HS-27A (cell line): ENCODE measurements at places on chromosomes 11 and 22.

DNA sequence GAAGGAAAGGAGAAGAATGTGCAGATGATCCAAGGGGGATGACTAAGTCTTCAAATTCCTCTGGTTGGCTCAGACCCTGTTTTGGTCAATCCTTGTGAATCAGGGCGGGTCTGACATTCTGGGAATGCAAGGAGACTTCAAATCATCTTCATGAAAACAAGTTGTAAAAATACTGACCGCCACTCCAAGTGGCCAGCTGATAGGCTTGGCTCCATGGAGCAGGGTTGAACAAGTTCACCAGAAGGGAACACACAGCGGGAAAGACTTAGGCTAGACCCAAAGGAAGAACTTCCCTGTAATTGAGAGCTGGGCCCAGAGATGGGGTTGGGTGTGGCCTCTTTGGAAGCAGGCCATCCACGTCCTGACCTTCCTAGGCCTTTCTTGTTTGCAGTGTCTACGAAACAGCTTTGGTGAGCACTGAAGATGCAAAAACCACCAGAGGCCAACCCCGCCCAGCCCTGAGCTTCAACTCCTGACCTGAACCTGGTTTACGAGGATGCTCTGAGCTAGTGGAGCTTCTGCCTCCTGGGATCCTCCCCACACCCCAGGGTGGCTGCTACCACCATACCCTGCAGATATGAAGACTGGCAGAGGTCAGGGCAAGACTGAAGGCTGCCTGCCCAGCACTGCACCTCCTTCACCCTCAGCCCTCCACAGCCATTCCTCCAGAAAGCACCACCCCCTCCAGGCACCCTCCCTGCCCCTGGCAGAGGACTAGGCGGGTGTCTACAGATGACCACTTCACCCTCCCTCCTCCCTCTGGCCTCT is 26.1 kb downstream of the GDPD5 start:
- DNase-seq = peak; percentile 98

- DNase-seq = no peak
Measured at GRCh38 chr11:71252269-71252769, at the start of gene SHANK2. SHANK2 (minus strand) TSS chr11:71252577; CDS start chr11:71147326, 105,251 bp downstream.

GRCh38 chr11:88012456-88012855 is 162.8 kb downstream of the RAB38 start:
- DNase-seq = no peak

- DNase-seq = no peak
Measured at GRCh38 chr11:56876621-56877275, 112.0 kb upstream of the OR5AK2 start.

GRCh38 chr22:36117053-36117554 is 43.5 kb downstream of the APOL3 start:
- DNase-seq = no peak

- no peak for DNase-seq
Measured at GRCh38 chr11:57596266-57596885, 1.1 kb upstream of the SERPING1 start.

DNA sequence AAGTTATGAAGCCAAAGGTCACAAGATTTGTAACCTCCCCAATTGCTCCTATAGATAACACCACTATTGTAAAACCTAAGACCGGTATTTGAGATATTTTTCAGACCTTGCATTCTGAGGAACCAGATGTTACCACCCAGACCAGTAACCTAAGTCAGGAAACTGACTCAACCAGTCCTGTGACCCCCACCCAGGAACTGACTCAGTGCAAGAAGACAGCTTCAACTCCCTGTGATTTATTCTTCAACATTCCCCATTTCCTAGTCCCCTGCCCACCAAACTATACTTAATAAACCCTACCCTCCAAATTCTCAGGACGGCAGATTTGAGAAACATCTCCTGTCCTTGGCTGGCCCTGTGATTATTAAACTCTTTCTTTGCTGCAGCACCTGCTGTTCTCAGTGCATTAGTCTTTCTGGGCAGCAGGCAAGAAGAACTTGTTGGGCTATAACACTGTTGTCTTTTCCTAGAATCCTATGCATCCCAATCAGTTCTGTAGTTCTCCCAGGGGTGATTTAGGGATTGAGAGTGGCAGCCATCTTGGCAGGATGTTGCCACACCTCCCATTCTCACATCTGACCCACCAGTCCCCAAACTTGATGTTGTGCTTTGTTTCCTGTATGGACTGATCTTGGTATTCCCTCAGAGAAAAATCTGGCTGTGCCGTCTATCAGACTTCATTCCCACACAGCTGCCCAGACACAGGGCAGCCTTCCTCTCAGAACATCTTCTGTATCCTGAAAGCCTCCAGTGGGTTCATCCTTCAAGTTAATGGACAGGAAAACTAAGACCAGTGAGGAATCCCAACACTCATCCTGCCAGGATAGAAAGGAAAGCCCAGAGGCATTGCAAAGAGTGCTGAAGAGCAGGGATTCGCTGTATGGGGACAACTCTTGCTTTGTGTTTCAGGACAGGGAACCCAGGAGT is 104.0 kb downstream of the PDE2A start:
- DNase-seq = peak; percentile 84

DNA sequence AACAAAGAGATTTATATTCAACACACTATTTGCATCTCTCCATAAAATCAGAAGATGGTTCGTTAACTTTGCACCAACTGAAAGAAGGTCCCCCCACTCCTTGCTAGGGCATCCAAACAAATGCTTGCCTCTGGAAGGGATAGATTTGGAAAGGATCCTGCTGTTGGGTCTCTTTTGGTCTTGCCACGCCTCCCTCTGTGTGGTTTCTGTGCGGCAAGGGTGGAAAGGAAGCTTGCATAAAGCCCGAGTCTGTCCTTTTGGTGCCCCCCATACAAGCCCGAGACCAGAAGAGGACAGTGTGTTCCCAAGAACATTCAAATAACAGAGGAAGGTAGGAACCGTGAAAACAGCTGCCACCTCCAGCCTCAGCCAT is 15.1 kb downstream of the SCGB1A1 start:
- DNase-seq = no peak

- DNase-seq = no peak
Measured at GRCh38 chr11:19725379-19726079, 12.9 kb downstream of the NAV2 start.

DNA sequence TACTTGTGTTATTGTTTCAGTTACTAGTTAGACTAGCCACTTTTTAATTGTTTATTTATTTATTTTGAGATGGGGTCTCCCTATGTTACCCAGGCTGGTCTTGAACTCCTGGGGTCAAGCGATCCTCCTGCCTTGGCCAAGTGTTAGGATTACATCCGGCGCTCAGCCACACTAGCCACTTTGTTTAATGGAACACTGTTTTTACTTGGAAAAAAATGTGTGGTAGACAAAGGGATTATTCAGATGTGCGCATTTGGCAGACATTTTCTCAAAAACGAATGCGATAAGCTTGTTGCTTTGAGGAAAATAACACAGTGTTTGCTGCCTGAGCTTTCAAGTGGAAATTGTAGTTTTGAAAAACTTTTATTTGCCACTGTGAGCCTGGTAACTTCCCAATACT is 51.0 kb downstream of the CTNND1 start:
- DNase-seq = no peak

- DNase-seq = no peak
Measured at GRCh38 chr22:47517062-47517461, 754.6 kb downstream of the TBC1D22A start.

DNA sequence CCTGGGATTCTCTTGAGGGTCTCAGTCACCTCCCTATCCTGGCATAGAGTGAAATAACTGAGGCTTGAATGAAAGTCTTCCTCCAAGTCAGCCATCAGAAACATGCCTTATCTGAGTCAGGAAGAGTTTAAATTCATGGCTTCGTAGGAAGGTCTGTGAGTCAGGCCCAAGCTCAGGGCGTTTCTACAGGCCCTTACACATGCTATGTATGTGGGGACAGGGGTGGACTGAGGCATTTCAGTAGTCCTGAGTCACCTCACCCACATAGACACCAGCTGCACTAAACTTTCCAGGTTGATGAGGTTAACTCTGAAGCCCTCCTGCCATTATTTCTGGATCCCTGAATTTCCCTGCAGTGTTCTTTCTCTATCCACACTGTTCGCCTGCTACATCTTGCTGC is 134.6 kb upstream of the RCN1 start:
- DNase-seq = no peak

- DNase-seq = no peak
Measured at GRCh38 chr22:20405931-20406685, 12.2 kb downstream of the ZNF74 start.
